NCI-H446 (cell line): ENCODE measurements at places on chromosomes 4 and X.

DNA sequence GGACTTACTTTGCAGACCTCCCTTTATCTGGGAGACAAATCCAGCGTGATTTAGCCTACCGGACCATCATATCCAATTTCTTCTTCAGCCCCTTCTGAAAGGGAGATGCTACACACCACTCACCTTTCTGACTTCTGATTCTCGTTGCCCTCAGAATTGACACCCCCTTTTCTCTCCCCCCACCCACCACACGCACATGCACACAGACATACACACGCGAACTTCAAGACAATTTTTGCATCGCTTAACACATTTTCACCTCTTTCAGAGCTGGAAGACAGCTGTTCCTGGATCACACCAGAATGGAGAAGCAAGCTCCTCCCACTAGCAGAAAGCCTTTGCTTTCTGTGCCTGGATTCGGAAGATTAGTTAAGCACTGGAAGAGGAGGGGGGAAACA lies 1.0 kb upstream of the SNCA start:
- DNase-seq = peak; percentile 47

DNA sequence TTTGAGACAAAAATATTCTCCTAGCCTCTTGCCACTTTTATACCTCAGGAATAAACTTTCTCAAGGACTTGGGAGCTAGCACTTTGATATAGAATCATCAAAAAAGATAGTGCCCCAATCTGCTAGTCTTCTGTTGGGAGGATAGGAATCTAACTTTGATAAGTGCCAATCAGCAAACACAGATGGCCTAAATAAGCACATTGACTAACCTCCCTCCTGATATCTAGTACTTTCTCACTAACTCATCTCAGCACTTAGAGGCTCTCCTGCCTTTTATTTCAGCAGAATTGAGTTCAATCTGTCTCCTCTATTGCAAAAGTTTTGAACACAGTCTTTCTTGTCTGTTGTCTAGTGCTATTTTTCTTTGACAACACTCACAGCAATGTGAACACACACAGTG lies 798.4 kb upstream of the FTHL17 start:
- no peak for DNase-seq

DNA sequence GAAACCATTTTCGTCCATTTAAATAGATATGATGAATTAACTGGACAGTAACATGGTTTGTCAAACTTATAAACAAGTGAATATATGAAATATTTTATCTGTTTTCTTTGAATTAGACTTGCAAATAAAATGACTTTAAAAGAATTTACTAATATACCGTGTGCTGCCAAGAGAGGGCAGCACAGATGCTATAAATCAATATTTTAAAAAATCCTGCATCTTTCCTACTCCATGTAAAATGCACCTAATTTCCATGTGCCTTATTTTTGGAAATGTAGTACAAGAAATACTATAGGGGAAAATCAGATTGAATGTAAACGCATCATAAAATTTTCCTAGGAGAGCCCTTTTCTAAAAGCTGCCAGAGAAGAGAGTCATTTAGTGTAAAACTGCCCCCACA lies 62.2 kb downstream of the PRKX start:
- DNase-seq = no peak

DNA sequence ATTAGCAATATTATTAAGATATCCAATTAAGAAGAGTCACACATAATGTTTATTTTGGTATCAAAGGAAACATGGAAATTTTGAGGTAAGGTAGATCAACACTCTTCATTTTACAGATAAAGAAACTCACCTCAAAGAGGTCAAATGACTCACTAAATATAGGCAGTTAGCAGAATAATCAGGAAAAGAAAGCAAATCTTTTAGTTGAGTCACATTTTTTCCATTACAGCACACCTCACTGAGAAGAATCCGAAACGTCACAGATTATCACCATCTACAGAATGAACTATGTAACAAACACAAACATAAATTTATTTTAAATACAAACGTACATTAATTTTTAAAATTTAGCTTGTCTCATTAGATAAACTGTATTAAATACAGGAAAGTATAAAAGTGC lies 70.1 kb downstream of the TMEM47 start:
- no peak for DNase-seq

DNA sequence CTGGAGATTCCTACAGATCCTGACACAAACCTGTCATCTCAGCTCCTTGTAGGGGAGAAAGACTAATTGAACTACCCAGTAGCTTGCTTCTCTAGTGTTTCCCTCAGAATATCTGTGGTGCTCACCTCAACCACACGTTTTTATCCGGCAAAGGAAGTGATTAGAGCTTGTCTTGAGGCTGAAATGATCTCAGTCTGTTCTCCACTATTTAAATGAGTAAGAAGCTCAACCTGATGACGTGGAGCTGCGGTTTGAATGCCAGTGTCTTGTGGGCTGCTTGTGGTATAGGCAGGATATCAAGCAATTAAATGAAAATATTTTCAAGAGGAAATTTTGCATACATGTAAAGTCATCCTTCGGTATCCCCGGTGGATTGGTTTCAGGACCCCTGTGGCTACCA lies 270.2 kb downstream of the TLL1 start:
- DNase-seq = no peak
